ENCODE measurements at places on chromosomes 4 and X.

DNA sequence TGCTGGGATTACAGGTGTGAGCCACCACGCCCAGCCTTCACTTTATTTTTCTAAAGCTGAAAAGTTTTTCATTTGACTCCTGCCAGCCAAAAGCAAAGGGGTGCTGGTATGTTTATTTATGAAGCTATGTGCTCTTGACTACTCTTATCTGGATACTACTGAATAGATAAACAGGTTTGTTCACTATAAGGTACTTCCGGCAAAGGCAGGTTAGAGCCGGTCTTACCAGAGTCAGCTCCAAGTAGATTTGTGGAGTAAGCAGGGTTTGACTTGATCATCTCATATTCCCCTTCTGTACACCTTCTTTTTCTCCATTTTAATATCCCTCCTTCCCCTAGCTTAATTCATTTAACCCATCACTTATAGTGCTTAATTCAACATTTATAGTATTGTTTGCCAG lies 175.4 kb upstream of the MBNL3 start:
- no peak for DNase-seq

DNA sequence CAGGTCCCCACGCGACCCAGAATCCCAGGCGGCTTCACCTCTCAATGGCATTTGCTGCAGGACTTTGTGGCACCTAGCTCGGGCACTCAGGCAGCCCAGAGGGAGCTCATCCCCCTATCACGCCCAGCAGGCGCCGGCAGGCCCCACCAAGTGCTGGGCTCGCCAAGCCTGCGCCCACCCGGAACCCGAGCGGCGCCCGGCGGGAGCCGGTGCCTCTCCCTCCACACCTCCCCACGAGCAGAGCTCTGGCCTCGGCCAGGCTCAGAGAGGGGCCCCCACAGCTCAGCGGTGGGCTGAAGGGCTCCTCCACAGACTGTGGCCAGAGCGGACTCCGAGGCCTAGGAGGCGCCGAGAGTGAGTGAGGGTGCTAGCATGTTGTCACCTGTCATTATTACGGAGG lies 286.3 kb downstream of the PDHA2 start:
- no peak for DNase-seq

- no peak for DNase-seq
Measured at GRCh38 chr4:146514651-146515357, 6.9 kb downstream of the SLC10A7 start.

DNA sequence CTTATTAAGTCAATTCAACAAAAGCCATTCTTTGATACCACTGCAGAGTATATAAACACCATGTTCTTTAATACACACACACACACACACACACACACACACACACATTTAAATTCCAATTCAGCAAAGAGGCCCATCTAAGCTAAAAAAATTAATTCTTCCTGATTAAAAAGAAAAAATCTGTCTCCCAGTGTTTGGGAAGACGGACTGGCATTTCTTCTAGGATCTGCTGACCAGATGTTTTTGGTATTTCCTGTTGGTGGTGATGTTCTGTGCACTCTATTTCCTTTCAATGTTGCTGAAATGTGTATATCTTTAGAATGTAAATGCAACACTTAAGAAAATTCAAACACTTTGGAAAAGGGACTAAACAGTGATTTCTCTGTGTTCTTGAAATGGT lies 243.8 kb downstream of the THOC2 start:
- DNase-seq, result no peak

DNA sequence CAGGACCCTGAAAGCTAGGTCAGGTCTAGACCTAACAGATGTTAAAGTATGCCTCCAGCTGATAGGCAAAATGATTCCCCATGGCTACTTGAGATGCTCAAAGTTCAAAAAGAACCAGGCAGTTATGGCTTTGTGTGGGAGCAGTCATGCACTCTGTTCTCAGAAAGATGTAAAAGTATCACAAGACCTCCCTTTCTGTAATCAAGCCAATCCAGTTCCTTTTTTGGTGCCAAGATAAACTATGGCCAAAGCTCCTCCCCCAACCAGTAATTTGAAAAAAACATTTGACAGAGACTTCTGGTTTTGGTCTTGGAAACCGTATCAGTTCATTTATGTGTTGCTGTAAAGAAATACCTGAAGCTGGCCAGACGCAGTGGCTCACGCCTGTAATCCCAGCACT lies 340.9 kb downstream of the CHIC1 start:
- no peak for DNase-seq

- DNase-seq, result no peak
Measured at GRCh38 chr4:172554588-172554987, 614.0 kb upstream of the GALNT7 start.

- DNase-seq, result no peak
Measured at GRCh38 chrX:153644356-153645125, 2.5 kb upstream of the DUSP9 start.

GRCh38 chr4:145830699-145831098 lies 107.9 kb downstream of the ZNF827 start:
- no peak for DNase-seq

DNA sequence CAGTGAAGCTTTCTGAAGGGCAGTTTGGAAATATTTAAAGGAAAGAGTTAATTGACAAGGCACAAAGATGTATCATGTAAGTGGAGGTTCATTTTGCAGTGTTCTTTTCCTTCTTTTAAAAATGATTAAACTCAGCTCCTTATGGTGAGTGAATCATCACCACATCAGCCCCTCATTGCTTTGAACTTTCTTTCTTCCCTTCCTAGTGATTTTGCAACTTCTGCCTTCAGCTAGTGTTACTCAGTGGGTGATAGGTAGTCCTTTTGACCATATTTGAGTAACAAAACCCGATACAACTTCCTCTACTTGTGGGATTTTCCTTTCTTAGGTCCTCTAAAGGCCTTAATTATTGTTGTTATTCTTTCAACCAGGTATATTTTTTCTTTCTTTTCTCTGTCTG lies 8.2 kb downstream of the ZCCHC4 start:
- no peak for DNase-seq

DNA sequence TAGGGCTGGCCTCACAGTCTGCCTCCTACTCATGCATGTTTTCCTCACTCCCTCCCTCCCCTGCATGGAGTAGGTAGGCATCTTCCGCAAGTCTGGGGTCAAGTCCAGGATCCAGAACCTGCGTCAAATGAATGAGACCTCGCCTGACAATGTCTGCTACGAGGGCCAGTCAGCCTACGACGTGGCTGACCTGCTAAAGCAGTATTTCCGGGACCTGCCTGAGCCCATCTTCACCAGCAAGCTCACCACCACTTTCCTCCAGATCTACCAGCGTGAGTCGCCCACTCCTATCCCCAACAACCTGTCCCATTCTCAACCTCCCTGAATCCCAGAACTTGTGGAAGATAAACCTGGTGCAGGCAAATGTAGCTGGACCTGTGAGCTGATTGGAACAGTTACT lies 73.4 kb downstream of the STARD8 start:
- no peak for DNase-seq

GRCh38 chrX:118823263-118824172 lies at the start of gene ZCCHC12:
ZCCHC12 (plus strand) TSS chrX:118823824; CDS start chrX:118825245, 1,421 bp downstream.
- DNase-seq, result peak; percentile 79

GRCh38 chr4:147336252-147336651 lies 144.6 kb upstream of the EDNRA start:
- no peak for DNase-seq

GRCh38 chr4:91064157-91064853 lies 937.1 kb downstream of the CCSER1 start:
- no peak for DNase-seq

- no peak for DNase-seq
Measured at GRCh38 chr4:104912518-104912917, 234.2 kb upstream of the TET2 start.

DNA sequence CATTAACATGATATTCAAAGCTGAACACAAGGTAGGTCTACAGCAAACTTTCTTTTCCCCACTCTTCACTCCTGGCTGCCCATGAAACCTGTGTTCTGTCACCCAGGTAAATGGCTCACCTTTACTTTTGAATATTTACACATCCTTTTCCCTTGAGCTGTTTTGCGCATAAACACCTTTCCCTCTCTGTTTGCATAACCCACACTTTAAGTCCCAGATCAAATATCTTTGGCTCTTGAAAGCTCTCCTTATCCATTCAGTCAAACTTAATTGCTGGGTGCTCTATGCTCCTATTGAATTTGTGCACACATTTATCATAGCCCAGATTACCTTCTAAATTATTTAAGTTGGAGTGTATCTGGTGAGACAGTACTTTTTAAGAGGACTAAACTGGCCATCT lies 51.7 kb upstream of the ATP8A1 start:
- DNase-seq, result no peak

Measured in glutamatergic neuron (in vitro differentiated cells).